CD8-positive, alpha-beta memory T cell (primary cell): ENCODE measurements at places on chromosomes 5 and 9. TPM values are rescaled to one million over a fixed set of nuclear protein-coding genes. Genes with fewer than 3 reads are reported as not detected.

DNA sequence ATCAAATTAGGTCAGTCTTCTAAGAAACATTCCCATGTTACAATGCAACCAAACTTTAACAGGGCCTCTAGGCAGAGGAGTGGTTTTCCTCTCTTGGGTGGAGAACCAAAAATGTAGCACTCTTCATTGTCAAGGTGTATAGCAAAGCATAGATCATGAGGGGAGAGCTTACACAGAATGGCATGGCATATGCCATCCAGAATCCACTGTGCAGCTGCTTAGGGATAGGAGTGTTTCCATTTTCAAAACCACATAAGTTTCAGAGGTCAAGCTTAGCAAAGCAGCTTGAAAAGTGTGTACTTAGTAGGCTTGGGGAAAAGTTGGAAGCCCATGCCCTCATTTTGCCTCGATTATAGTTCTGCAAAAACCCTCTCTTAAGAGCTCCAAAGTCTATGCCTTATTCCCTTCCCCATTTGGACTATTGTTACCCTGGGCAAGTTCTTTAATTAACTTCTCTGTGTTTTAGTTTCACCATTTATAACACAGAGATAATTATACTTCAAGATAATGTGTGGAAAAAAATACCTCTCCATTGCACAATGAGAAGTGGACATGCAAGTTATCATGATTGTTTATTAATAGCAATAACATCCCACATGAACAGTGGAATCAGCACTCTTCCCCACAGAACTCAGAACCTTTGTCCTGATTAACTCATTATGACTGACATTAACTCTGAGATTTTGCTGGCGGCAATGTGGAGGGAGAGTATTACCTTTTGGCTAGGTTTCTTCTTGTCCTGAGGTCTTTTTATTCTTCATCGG lies 398.9 kb upstream of the WWC1 start:
- no peak for DNase-seq

DNA sequence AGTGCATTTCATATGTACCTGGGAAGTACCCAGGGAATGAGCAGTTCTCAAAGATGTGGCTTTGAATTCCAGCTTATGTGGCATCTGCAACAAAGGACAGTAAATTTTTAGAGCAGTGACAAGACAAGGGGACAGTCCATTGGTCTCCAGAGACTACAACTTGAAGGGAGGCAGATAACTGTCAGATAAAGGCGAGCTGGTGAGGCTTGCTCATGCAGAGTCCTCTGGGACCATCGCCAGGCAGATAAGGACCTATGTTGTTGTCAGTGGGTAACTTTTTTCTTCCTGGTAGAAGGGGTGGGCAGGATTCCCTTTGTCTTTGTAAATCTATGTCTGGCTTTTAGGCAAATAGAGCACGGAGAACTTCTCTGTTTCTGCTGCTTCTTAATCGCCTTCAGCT lies 120.2 kb downstream of the ICE1 start:
- DNase-seq, result no peak

CCNB1 gene
- 2.1 TPM for polyA plus RNA-seq

CEL gene
- polyA plus RNA-seq, result not detected

DNA sequence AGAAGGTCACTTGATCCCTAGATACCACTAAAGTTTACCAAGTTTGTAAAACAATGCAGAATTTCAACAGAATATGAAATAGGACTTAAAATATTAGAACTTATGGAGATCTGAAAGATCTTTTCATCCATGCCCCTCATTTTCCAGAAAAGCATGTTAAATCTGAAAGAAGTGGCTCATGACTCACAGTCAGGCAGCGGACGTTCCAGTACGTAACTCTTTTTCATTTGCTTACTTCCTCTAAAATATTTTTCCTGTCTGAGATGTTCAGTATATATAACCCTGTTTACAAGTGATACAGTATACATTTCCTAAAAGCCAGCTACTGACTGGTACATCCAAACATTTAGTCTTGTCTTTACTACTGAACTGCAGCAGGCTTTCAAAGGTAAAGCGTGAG lies 22.3 kb downstream of the FBXW2 start:
- no peak for DNase-seq

DNA sequence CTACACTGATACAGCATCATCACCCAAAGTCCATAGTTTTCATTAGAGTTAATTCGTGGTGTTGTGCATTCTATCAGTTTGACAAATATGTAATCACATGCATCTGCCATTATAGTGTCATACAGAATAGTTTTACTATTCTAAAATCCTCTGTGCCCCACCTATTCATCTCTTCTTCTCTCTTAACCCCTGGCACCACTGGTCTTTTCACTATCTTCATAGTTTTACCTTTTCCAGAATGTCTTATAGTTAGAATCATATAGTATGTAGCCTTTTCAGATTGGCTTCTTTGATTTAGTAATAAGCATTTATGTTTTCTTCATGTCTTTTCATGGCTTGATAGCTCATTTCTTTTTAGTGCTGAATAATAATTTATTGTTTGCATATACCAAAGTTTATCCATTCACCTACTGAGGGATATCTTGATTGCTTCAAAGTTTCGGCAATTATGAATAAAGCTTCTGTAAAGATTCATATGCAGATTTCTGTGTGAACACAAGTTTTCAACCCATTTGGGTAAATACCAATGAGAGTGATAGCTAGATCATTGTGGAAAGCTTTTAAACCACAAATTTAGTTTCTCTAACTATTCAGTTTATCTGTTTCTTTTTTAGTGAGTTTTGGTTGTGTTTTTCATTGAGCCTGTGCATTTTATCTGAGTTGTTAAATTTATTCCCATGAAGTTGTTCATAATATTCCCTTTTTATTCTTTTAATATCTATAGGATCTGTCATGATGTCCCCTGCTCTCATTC lies 84.9 kb downstream of the RALGPS1 start:
- DNase-seq, result no peak

DNA sequence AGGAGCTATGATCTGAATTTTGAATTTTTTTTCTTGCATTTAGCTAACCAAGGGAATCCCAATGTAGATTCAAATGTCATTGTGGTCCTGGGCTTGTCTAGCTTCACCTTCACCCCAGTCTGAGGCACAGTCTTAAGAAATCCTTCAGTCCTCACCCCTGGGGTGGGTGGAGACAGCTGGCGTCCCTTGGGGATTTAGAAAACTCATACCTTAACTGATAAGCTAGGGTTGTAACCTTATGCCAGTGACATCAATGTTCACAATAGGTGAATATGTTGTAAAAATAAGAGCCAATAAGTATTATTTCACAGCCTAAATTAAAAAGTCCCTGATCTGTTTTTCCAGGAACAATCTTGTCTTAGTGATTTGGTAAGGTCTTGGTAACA lies 4.6 kb downstream of the ISOC1 start:
- DNase-seq, result no peak

- DNase-seq, result no peak
These were observed 16.0 kb downstream of the ANGPTL2 start for GRCh38 chr9:127106466-127106855.

DNA sequence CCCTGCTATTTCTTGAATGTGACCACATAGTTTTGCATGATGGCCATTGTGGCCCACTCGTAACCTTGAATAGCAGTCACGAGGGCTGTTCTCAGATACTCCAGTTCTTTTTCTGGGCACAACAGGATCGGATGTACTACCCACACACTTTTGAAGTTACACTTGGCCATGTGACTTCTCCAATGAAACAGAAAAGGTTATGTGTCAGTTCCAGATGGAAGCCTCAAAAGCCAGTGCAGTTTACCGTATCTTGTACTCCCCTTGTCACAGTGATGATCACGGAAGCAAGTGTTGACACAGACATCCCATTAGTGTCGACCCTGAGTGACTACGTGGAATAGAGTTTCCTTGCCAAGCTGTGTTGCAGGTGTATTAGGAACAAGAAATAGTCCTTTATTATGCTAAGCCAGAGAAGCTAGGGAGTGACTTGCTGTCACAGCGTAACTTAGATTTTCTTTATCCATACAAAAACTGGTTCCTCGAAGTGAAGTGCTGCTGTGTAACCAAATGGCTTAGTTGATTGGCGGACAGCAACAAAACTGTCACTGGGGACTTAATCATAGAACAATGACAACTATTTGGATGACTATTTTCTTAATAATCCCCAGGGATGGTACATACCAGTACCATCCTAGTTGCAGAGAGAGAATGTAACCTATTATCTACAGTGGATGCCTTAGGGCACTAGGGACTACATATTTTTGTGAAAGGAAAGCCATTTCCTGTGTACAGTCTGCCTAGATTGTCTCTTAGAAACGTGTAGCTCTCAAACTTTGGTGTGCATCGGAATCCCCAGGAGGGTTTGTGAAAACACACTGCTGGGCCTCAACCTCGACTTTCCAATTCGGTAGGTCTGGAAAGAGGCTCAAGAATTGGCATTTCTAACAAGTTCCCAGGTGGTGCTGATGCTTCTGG lies 90.1 kb upstream of the DMRT1 start:
- DNase-seq, result no peak

GRCh38 chr5:111135363-111135762 lies 43.2 kb downstream of the WDR36 start:
- DNase-seq, result no peak

GRCh38 chr5:761854-762710 lies 22.4 kb downstream of the ZDHHC11B start:
- DNase-seq, result no peak
